Stimulated activated CD4-positive, alpha-beta T cell treated with anti-CD3 and anti-CD28 coated beads, Interleukin-1b, Interleukin-23, amount 100 ng/mL, for 1 hour (primary cell): ENCODE measurements at places on chromosomes 2 and 18.

- no peak for DNase-seq
These were observed 74.6 kb downstream of the EPAS1 start for GRCh38 chr2:46371854-46372253.

GRCh38 chr2:176885661-176886060 is 326.9 kb upstream of the HNRNPA3 start:
- DNase-seq, result no peak

DNA sequence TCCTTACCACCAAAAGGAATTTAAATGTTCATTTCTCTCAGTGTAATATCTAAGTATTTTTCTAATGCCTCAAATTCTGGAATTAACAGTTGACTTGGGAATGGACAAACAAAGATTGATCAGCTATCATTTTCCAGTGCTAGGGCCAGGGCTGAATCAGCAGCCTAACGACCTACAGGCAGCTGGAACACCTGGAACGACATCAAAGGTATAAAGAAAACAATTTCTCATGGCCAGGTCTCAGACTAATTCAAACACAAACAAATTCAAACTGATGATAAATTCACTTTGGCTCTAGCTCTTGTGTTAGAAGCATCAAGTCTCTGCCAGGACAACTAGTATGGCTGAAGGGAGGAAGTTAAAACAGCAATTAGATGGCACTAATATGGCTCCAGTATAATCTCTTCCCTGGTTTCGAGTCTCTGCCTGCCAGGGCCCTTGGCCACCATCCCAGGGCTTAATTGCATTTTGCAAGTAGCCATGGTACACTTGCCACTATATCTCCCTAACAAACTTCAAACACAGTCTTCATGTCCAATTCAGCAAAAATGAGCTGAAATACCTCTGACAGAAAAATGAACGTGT is 70.2 kb upstream of the FSHR start:
- DNase-seq, result no peak

- DNase-seq, result no peak
These were observed 100.1 kb downstream of the CRACDL start for GRCh38 chr2:98835831-98836385.

DNA sequence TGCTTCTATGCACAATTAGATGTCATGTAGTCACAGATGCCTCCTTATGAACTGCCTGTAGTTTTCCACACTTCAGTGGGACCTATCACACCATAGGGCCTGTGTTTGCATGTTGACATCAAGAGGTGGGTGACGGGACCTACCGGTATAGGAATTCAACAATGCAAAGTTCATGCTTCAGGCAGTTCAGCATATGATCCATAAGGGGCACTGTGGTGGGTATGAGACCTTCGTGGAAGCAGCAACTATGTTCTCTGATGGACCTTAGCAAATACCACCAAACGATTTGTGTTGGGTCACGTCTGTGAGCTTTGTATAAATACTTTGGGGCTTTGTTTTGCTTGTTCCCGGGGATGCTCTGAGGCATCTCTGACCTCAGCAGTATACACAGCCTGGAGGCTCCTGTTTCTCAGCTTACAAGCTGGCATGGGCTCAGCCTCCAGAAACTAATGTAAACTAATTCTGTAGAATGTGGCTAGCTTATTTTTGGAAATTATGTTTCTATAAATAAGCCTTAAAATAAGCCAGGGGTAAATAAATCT is 111.6 kb downstream of the DTNA start:
- no peak for DNase-seq

DNA sequence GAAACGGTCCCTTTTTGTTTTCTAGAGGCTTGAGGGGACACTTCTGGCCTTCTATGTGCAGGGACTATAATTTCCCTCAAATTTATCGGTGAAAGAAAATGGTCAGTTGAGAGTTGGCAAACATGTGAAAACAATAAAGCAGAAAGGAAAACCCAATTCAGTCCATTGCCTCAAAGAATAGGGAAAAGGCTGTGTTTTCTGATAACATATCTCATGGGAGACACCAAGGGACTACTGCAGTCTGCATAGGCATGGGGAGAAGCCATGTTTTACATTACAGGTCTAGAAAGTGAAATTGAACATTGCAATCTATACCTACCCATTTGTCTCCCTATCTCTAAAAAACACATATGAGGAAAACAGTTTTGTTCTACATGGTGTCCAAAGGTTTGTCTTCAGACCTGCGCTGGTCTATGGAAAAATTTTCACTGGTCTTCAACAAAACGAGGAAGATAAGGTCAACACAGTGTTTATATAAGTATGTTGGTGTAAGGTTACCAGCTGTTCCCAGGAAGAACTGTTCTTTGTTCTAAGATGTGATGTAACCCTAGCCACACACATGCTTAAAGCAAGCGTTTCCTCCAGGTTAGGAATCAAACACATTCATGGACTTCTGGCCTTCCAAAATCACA is 179.7 kb downstream of the MREG start:
- no peak for DNase-seq

- no peak for DNase-seq
These were observed 3.8 kb downstream of the NT5C1B start for GRCh38 chr2:18585526-18585925.

GRCh38 chr18:10418836-10419235 is 35.6 kb upstream of the APCDD1 start:
- DNase-seq, result no peak

DNA sequence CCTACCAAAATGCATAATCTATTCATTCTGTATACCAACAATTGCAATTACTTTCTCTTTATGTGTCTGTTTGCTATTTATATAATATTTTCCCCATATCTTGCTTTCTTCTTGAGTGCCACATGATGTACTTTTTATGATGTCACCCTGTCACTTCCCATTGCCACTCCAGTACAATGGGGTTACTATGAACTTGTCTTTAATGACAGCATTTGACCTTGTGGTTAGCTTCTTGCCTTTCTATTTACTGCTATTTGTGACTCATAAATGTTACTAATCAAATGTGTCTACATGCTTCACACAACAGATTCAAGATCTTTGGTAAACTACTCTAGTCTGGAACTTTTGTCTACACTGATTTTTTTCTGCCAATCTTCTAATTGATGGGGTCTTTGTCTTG is 486.3 kb downstream of the NR4A2 start:
- no peak for DNase-seq

GRCh38 chr2:147247749-147248148 is 597.1 kb upstream of the ACVR2A start:
- DNase-seq, result no peak

GRCh38 chr2:19973466-19973865 is 16.4 kb downstream of the WDR35 start:
- DNase-seq, result no peak

- DNase-seq, result no peak
These were observed 108.9 kb upstream of the ITGA4 start for GRCh38 chr2:181348107-181348837.

- DNase-seq, result no peak
These were observed 1656.7 kb upstream of the NXPH2 start for GRCh38 chr2:140436936-140437335.

DNA sequence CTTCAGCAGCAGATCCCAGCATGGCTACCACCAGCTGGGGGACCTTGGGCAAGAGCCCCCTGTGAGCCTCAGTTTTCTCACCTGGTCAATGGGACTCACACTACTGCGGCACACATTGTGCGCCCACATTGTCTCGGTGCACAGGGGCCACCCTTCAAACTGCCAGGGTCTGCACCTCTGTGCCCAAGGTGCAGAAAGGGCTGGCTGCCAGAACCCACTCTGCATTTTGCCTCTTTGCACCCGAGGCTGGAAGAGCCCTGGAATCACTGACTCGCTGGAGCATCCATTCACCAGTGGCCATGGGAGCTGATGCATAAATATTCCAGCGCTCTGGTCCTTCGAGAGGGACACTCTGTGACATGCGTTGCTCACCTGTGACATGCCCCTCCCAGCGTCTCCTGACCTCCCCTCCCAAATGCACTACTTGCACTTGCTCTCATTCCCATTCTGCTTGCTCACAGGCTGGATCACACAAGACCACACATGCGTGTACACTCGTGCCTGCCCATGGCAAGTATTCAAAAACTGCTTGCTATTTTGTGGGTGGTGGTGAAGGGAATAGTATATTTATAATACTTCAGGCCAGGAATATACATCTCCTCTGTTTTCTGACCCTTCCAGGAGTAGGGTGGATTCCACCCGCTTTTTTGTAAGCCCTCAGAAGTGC is 18.8 kb upstream of the C1QL2 start:
- DNase-seq, result no peak

- no peak for DNase-seq
These were observed 49.6 kb upstream of the ITSN2 start for GRCh38 chr2:24409700-24410556.

GRCh38 chr18:60508108-60508507 is 135.5 kb upstream of the MC4R start:
- DNase-seq, result no peak

GRCh38 chr2:159078443-159078842 is 110.0 kb downstream of the TANC1 start:
- DNase-seq, result no peak

DNA sequence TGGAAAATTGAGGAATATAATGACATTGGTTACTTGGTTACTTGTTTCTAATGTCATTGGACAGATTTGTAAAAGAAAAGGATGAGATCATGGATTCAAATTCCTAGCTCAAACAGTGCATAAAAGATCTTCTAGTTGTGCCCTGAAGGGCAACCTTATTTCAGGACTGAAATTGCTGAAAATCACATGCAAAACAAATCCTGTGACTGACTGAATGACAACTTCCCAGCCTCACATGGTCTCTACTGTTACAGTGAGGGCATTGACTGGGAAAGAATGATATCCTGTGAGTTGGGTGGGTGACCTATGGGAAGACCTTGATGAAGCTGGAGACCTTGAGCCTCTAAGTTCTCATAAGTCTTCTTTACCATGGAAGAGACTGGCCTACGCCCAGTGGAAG is 90.4 kb upstream of the HAAO start:
- no peak for DNase-seq

DNA sequence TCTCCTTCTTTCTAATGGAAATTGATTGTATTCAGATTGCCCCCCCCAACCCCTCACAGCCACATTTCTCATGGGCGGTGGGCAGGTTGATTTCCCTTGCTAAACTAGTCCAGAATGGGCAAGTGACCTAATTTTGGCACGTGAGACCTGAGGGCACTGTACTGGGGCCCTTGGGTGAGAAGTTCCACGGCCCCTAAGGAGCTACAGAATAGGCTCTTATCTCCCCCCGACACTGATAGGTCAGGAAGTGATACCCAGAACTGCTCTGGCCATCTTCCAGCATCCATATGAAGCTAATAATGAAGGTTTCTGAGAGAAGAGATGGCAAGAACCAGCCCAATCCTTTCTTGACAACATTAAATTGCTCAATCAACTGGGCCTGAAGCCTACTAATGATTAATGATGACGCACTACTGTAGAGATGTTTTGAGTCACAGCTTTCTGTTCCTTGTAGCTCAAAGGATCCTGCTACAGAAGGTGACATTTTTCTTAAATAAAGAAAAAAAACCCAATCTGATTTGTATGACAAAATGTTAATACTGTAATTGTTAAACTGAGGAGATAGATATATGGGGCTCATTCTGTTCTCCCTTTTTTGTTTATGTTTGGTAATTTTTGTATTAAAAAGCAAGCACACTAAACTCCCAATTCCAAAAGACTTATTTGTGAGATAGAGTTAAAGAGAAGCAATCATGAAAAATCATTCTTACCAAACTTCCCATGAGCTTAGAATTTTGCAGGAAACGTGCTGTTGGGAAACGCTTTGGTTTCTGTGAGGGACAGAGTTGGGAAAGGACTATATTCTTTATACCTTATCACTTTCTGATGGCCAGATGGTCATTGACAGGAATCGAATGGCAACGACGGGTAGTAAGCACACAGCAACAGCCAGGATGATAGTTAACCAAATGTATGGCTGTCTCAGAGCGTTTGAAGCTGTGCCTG is 28.2 kb upstream of the NARS1 start:
- no peak for DNase-seq

DNA sequence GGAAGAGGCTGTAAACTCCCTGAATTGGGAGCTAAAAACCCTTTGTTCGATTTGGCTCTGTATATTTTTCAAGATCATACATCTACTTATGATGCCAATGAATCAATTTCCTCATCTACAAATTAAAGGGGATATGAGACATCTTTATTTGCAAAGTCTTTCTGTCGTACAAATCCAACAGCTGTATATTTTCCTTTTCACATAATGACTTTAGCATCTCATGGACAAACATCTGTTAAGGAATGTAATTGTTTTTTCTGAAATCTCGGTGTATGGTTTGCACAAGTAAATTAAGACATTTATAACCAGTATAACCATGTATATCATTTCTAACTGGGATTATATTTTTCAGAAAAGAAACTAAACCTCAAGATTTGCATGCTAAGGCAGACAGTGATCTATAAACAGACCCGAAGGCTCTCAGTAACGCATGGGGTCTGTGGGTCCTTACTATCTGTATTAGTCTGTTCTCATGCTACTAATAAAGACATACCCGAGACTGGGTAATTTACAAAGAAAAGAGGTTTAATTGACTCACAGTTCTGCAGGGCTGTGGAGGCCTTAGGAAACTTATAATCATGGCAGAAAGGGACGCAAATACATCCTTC is 130.8 kb downstream of the SLC8A1 start:
- no peak for DNase-seq

DNA sequence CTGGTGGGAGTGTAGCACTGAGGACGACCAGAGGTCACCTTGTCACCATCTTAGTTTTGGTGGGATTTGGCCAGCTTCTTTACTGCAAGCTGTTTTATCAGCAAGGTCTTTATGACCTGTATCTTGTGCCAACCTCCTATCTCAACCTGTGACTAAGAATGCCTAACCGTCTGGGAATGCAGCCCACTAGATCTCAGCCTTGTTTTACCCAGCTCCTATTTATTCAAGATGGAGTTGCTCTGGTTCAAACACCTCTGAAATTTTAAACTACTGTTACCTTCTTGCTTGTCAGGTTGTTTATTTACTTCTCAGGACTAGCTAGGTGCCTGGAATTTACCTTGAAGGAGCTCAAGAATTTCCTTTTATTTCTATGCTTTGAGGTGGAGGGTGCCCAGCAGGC is 9.5 kb upstream of the KCNG3 start:
- no peak for DNase-seq

DNA sequence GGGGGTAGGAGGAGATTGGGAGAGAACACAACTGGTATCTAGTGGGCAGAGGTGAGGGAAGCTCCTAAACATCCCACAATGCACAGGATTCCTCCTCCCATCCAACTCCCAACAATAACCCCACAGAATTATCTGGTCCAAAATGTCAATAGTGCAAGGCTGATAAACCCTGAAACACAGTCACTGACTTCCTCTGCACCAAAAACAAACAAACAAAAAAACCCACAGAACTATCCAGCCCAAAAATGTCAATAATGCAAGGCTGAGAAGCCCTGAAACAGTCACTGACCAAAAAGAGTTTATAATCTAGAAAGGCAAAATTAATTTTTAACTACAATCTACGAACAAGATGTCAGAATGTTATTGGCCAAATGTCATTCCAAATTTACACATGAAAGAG is 9.8 kb downstream of the TMX3 start:
- no peak for DNase-seq

- DNase-seq, result no peak
These were observed 8.7 kb upstream of the HS6ST1 start for GRCh38 chr2:128327180-128327964.

GRCh38 chr2:49812730-49813129 is 658.4 kb upstream of the FSHR start:
- no peak for DNase-seq
